ENCODE measurements at places on chromosomes 11 and 22.

- peak; percentile 71 for DNase-seq
Observed at GRCh38 chr11:111334532-111335502, 36.5 kb downstream of the POU2AF3 start.

GRCh38 chr11:134478176-134478575, 66.1 kb upstream of the B3GAT1 start:
- no peak for DNase-seq

DNA sequence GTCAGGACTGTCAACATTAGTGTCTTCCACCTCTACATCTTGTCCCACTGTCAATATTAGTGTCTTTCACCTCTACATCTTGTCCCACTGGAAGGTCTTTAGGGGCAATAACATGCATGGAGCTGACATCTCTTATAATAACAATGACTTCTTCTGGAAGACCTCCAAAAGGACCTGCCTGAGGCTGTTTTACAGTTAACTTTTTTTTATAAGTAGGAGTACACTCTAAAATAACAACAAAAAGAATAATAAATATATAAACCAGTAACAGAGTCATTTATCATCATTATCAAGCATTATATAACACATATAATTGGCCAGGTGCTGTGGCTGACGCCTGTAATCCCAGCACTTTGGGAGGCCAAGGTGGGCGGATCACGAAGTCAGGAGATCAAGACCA, 57.5 kb downstream of the PAK1 start:
- no peak for DNase-seq

- DNase-seq = no peak
Observed at GRCh38 chr22:26756675-26757293, 99.4 kb downstream of the MIAT start.

- no peak for DNase-seq
Observed at GRCh38 chr11:73614591-73614990, 16.7 kb upstream of the FAM168A start.

GRCh38 chr11:4682623-4683419, 14.8 kb downstream of the OR51E2 start:
- DNase-seq = no peak
